ENCODE measurements at places on chromosomes 3 and 15. TPM values are rescaled to one million over a fixed set of nuclear protein-coding genes. Genes with fewer than 3 reads are reported as not detected.

The GP9 gene
- total RNA-seq, result not detected

The TATDN2 gene
- total RNA-seq, result 15.8 TPM

DNA sequence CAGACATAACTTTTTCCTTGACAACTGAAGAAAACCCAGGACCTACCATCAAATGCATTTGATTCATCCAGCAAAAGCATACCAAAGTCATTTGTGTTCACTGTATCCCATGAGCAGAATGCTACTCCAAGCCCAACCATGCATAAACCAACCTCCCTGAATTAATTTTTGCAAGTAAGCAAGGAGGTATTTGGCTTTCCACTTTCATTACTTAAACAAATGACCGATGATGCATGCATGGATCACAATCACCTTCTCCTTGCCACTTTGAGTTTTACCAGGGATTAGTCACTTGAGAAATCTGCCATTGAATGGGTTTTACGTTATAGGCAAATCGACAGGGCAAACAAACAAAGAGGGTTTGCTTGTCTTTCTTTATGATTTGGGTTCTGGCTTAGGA lies 214.8 kb downstream of the FMN1 start:
- DNase-seq, result no peak

The GOLGA6L7 gene
- not detected for total RNA-seq

- DNase-seq, result no peak
Measured at GRCh38 chr3:45321607-45322391, 66.6 kb upstream of the LARS2 start.

GRCh38 chr3:66592927-66593625 lies 92.3 kb upstream of the LRIG1 start:
- DNase-seq, result no peak

DNA sequence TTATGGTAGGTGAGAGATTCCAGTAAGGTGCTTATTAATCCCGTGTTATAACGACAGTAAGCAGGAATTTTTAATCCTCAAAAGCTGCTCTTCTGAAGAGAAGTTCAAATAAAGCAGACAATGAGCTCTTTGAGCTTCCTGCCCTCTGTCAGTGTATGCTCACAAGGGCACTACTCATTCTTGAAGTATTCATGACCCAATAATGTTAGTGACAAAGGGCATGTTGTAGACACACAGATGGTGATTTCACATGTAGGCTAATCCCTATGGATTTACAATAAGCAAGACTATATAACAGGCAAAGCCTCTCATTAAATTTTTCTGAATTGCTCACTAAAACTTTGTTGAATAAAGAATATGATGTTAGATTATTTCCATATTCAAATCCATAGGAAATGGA lies 578.6 kb downstream of the RSL24D1 start:
- no peak for DNase-seq

DNA sequence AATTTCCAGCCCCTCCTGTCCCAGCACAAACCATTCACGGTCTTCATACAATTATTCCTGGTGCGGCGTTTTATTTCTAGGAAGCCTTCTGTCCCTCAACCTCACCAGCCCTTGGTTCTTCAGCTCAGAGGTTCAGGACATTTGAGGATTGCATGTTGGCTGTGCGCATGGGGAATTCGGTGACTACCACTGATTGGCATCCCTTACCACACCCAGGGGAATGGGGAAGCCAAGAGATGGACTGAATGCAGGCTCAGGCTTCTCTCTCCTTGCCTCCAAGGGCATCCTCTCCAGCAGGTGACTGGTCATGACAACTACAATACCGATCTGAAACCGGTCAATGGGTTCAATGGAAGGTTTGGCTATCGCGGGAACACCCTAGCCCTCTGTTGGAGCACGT lies 153.8 kb downstream of the MTHFS start:
- no peak for DNase-seq

The HYAL1 gene
- 52.2 TPM for total RNA-seq

The ZNF80 gene
- not detected for total RNA-seq

The ADAMTS9 gene
- total RNA-seq, result 14.7 TPM

The ARGFX gene
- total RNA-seq, result not detected

DNA sequence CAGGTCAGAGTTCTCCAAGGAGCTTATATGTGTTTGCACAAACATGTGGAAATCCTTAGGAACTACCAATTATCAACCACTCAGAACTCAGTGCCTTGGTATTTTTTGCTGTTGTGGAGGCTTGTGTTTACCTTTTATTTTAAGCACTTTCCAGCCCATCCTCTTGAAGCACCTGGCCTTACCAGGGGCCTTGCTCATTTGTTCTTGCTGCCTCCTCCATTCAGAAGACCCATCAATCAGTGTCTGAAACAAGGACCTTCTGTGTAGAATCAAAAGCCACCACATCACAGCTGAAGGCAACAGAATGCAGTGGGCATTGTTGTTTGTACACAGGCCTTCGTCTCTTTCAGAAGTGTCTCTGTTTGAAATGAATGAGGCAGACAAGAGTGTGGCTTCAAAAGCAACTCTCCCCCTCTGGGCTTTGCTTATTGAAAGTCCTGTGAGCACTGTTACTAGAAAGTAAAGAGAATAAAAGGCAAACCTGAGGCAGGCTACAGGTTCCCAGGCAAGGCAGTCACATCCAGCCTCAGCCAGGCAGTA lies 24.5 kb upstream of the LIPC start:
- no peak for DNase-seq

DNA sequence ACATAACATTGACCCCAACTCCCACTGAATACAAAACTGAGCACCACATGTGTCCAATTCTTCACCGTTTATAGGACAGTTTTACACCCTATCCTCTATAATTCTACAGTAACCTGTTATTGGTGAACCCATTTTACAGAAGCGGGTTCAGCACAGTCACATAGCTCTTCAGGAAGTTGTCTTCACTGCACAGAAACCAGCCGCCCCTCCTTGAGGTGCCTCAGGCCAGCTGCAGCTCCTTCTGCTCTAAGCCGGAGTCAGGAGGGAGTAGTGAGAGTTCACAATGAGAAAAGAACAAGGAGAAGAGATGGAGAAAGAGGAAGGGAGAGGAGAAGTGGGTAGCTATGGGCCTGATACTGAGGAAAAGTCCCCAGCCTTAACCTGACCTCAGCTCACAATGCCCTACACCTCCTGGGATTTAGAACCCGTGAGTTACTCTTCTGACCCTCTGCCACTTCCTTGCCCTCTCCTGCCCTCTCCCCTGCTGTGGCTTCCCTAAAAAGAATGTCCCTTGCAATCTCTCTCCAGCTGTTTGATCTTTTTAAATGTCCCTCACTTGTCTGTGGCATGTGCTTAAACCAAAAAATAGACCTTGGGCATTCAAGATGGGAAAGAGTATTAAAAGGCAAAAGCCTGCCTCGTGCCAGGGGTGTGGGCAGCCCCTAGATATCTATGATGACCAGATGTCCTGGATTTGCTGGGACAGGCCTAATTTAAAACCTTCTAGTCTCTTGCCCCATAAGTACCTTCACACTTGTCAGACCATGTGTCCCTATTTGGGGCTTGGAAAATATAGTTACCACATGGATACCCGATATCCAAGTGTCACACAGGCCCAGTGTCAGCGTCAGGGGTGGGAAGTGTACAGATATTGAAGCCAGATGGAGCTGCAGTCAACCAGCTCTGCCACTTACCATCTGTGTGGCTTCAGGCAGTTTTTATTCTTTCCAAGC lies 71.3 kb upstream of the HES1 start:
- DNase-seq, result no peak

The CAND2 gene
- 76.2 TPM for total RNA-seq

DNA sequence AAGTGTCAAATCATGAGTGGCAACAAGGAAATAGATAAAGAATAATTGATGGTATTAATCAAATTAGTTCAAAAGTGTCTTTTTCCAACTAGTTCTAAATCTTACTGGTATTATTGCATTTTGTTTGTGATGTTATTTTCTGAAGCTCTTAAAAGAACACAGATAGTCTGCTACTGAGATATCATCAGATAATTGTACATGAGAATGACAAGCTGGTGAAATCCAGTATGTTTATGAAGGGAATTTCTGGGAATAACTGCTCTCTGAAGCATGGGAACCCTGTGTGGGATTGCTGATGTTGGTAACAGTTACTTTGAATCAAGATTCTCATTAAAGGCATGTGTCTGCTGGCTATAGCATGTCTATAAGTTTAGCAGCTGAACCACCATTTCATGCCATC lies 190.3 kb upstream of the CDIN1 start:
- DNase-seq, result no peak

GRCh38 chr3:123644358-123644757 lies 59.5 kb upstream of the HACD2 start:
- no peak for DNase-seq

GRCh38 chr3:41668379-41668778 lies 293.5 kb downstream of the ULK4 start:
- no peak for DNase-seq

DNA sequence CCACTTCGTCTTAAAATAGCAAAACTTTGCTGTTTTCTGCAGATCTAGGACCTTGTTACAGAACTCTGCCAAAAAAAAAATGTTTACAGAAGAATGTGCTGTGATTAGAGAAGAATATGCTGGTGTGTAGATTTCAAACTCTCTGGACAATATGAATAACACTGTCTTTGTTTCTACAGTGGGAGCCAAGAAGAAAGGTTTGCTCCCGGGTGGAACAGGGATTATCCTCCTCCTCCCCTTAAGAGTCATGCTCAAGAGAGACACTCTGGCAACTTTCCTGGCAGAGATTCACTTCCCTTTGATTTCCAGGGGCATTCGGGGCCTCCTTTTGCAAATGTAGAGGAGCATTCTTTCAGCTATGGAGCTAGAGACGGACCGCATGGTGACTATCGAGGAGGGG lies 27.3 kb downstream of the RBM6 start:
- DNase-seq, result no peak

GRCh38 chr3:60641354-60641753 lies 609.9 kb downstream of the FHIT start:
- DNase-seq, result no peak

DNA sequence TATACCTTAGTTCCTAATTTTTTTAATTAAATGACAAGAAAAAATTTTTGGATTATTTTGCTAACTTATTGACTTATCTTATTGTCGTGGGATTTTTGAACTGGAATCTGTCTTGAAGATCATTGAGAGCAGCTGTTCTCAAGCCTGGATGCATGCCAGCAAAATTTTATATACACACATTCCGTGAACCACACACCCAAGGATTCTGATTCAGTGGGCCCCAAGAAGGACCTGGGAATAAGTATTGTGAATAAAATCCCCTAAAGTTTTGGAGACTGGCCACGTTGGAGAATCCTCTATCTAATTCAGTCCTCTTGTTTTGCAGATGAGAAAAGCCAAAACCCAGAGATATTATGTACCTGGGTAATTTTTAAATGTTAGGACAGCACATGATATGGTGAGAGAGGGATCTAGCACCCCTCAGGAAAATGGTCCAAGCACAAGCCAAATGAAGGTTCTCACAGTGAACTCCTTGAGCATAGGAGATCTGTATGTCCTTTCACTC lies 55.2 kb downstream of the UNC13C start:
- no peak for DNase-seq

DNA sequence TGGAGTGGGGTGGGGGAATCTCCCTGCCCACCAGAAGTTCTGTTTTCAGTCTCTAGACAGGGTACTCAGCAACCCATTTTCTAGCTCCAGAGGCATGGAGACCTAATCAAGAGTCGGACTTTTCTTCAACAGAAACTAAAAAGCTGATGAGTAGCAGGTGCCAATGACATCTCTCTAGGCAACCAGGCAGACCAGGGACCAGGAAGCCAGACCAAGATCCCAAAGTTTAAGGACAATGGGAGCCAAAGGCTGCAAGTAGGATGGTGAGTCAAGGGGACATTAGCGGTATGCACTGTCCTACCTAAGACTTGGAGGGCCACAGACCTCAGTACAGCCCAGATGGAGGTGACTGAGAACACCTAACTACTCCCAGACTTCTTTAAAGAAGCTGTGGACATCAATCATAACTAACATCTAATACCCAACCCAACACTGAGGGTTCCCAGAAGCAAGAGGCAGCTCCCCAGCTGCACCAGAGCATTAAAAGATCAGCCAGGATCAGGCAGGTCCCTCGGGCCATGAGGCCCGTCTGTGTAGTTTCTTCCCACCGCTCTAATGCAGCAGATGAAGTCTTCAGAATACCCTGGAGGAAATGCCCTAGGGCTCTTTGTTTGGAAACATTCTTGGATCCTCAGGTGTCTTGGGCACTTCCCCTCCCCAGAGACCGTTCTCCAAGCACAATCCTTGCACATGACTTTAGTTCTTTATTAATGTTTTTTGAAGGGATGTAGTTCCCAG lies 979 bp downstream of the CCDC71 start:
- DNase-seq, result no peak

- no peak for DNase-seq
Measured at GRCh38 chr3:148221303-148221702, 476.4 kb upstream of the AGTR1 start.

The CLEC3B gene
- 80.8 TPM for total RNA-seq

DNA sequence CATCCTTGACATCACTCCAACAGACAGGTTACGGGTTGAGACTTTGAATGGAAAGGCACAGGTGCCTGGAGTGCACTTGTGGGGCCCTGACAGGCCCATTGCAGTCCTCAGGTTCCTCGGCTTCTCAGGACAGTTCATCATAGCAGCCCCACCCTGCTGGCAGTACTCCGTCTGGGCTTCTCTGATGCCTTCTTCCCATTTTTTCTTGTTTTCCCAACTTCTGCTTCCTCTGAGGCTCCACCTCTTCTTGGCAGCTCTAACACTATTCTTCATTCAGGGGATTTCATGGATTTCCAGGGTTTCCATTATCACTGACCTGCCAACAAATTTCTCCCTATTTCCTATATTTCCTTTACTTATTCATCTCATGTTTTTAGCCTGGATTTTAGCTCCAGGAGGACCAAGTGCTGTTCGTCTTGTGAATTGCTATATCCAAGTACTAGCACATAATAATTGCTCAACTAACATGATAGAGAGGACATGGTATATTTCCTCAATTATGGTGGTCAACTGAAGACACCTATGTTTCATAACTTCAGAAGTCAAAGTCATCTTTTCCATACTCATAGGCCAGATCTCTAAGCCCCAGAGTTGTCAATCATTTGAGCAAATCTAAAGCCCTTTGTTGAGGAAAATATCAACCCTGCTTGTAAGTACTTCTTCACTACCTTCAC lies 16.2 kb downstream of the NCEH1 start:
- DNase-seq, result no peak

The RASGRP1 gene
- total RNA-seq, result 0.44 TPM

The MESP1 gene
- total RNA-seq, result 8.4 TPM

DNA sequence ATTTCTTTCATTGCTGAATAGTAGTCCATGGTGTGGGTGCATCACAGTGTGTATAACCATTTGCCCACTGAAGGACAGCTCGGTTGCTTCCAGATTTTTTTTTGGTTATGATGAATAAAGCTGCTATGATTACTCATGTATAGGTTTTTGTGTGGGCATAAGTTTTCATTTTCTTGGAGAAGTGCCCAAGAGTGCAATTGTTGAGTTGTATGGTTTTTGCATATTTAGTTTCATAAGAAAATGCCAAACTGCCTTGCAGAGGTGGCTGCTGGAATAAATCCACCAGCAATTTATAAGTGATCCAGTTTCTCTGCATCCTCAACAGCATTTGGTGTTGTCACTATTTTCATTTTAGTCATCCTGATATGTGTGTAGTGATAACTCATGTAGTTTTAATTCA lies 8.4 kb upstream of the SPESP1 start:
- DNase-seq, result no peak

The P2RY14 gene
- total RNA-seq, result 2.9 TPM

Measured in left ventricle myocardium inferior (tissue), 1 donor.